A549 treated with dexamethasone at 1 μM for 4 hours (cell line): ENCODE measurements at places on chromosomes 1 and 21. TPM values are rescaled to one million over a fixed set of nuclear protein-coding genes. Genes with fewer than 3 reads are reported as not detected.

ANKRD35 gene
- 0.04 to 0.07 TPM (median 0.06 TPM) in 5 replicates for total RNA-seq

FAM229A gene
- 1.2 to 3.3 TPM (median 2.6 TPM) in 5 replicates for total RNA-seq

RGS4 gene
- total RNA-seq, result not detected in 5 replicates

DYRK1A gene
- 13.3 to 20.8 TPM (median 17.1 TPM) in 5 replicates for total RNA-seq

OR2T33 gene
- total RNA-seq, result not detected in 5 replicates

CDK18 gene
- 0.82 to 1.2 TPM (median 0.97 TPM) in 5 replicates for total RNA-seq

CATSPERE gene
- total RNA-seq, result 0.02 to 0.08 TPM (median 0.03 TPM) in 5 replicates

AMY1C gene
- not detected in 5 replicates for total RNA-seq

UBE2U gene
- not detected in 5 replicates for total RNA-seq

CYP4X1 gene
- total RNA-seq, result 0.04 to 0.08 TPM (median 0.05 TPM) in 3 of 5 replicates, not detected in the others

SPRR1A gene
- not detected in 5 replicates for total RNA-seq

TEKT2 gene
- 0.06 TPM in 1 of 5 replicates, not detected in the others for total RNA-seq

NFASC gene
- 0.70 to 1.3 TPM (median 1.1 TPM) in 5 replicates for total RNA-seq

CR2 gene
- 0.04 to 0.06 TPM in 2 of 5 replicates, not detected in the others for total RNA-seq

PNRC2 gene
- total RNA-seq, result 29.7 to 39.8 TPM (median 36.7 TPM) in 5 replicates

GBP4 gene
- 0.01 TPM in 1 of 5 replicates, not detected in the others for total RNA-seq

EPHA10 gene
- 0.98 to 2.3 TPM (median 1.2 TPM) in 5 replicates for total RNA-seq

IVL gene
- total RNA-seq, result 0.05 to 0.12 TPM (median 0.09 TPM) in 5 replicates

S100A1 gene
- 0.44 to 0.87 TPM (median 0.70 TPM) in 5 replicates for total RNA-seq

ALX3 gene
- not detected in 5 replicates for total RNA-seq

MMP23B gene
- total RNA-seq, result 0.46 to 0.79 TPM (median 0.61 TPM) in 4 of 5 replicates, not detected in the other

CYP4Z1 gene
- not detected in 5 replicates for total RNA-seq

A3GALT2 gene
- total RNA-seq, result not detected in 5 replicates

ACTA1 gene
- total RNA-seq, result 0.09 to 0.17 TPM (median 0.10 TPM) in 3 of 5 replicates, not detected in the others

ETNK2 gene
- total RNA-seq, result 17.9 to 25.4 TPM (median 25.4 TPM) in 5 replicates

TMEM200B gene
- total RNA-seq, result 0.05 to 0.11 TPM (median 0.06 TPM) in 5 replicates

ZNF683 gene
- total RNA-seq, result not detected in 5 replicates

FOXD2 gene
- 0.44 to 0.71 TPM (median 0.53 TPM) in 5 replicates for total RNA-seq

GJB3 gene
- total RNA-seq, result 10.9 to 20.9 TPM (median 15.7 TPM) in 5 replicates

FNBP1L gene
- 22.2 to 33.7 TPM (median 30.0 TPM) in 5 replicates for total RNA-seq

KCNE2 gene
- total RNA-seq, result not detected in 5 replicates
